ENCODE measurements at places on chromosomes 6 and 20.

DNA sequence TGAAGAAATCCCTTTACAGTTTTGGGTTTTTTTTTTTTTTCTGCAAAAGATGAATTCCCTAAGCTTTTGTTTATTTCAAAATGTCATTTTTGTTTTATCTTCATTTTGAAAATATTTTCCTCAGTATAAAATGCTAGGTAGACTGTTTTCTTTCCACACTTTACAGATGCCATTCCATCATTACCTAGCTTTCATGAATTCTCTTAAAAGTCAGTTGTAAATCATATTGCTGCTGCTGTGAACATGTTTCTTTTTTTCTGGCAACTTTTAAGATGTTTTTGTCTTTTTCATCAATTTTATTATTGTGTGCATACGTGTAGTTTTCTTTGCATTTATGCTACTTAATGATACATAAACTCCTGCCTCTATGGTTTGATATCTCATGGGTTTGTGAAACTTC, 168.3 kb downstream of the FAXC start:
- no peak for DNase-seq

GRCh38 chr20:43662943-43663655, 3.8 kb upstream of the MYBL2 start:
- DNase-seq: no peak

GRCh38 chr6:166361077-166361429, 18.7 kb upstream of the SFT2D1 start:
- DNase-seq: peak; percentile 82

DNA sequence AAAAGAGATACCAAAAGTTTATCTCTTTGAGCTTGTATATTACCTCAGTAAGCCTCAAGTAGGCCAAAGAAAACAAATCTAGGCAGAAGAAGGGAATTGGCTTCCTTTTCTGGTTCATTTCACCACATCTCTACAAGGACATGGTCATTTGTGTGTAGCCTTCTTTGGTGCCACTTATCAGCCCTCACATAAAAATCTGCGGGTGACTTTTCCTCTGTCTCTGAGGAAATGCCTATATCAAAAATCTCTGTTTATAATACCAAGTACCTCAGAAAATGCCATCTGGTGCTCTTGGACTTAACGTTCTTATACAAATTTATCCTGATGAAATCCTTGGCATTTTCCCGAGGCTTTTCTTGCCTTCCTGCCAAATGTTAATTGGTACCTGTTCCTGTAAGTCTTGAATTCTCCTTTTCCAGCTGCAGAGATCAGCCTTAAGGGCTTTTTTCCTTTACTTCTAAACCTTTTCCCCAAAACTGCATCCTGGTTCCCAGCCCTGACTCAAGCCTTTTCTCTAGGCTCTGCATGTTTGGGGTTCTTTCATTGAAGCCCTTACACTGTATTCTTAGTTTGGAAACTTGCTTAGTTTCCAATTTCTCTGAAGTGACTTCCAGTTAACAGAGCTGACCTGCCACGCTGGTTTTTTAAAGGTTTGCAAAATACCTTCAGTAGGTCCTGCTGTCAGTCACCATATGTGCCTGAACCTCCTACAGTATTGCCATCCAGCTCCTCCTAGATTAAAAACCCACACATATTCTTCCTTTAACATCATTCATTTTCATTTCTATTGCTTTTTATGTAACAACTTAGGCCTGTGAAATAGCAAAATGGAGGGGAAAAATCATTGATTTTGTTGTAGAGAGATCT, 191.2 kb upstream of the PREP start:
- DNase-seq: no peak

- no peak for DNase-seq
Observed at GRCh38 chr6:30960907-30961673, 20.3 kb downstream of the MUCL3 start.

GRCh38 chr20:44688053-44688625, 27.0 kb upstream of the CCN5 start:
- DNase-seq: no peak

GRCh38 chr6:10194816-10195672, 219.8 kb downstream of the TFAP2A start:
- no peak for DNase-seq

- no peak for DNase-seq
Observed at GRCh38 chr20:22723659-22724058, 139.3 kb upstream of the FOXA2 start.

- DNase-seq: no peak
Observed at GRCh38 chr6:42624601-42625000, 60.8 kb downstream of the UBR2 start.

GRCh38 chr20:58162986-58163385, 65.5 kb downstream of the ANKRD60 start:
- no peak for DNase-seq

- DNase-seq: no peak
Observed at GRCh38 chr6:108291091-108291490, 3.8 kb upstream of the AFG1L start.

GRCh38 chr6:33075208-33075567, 602 bp upstream of the HLA-DPB1 start:
- DNase-seq: no peak

DNA sequence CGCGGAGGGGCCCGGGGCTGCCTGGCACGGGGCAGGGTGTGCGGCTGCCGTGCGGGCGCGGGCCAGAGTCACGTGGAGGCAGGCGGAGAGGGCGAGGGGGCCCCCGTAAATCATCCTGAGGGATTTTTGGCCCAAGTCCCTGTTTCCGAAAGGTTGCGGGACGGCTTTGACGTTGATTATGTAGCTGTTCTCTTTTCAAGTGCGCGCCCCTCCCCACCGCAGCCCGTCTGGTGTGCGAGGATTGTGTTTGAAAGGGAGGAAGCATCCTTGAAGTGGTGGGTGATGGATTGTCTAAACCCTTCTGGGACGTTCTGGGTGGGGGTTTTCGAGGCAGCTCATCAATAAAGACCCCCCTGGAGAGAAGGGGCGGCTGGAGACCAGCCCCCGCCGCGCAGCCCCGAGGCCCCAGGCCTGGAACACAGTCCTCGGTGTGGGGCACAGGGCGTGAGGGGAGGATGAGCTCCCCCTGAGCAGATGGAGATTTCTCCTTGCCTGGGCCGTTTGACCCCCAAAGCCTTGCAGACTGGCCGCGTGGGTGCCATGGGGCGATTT, 7.0 kb upstream of the FOXF2 start:
- DNase-seq: no peak

DNA sequence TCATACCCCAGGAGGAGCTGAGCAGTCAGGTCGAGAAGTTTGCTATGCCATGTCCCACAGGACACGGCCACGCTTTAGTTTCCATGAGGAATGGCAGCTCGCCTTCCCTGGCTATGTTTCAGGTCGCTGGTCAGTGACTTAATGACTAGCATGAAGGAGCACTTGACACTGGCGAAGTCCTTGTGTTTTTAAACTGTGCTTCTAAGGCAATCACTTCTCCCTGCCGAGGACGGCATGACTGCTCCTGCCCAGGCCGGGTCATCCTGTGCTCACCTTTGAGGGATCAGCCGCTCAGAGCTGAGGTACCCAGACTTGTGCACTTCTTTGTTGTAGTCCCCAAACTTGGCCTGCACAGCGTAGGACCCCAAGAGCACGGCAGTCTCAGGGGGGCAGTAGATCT, 34.1 kb downstream of the EZR start:
- no peak for DNase-seq

GRCh38 chr20:2210646-2211552, 84.9 kb upstream of the TGM3 start:
- DNase-seq: no peak

DNA sequence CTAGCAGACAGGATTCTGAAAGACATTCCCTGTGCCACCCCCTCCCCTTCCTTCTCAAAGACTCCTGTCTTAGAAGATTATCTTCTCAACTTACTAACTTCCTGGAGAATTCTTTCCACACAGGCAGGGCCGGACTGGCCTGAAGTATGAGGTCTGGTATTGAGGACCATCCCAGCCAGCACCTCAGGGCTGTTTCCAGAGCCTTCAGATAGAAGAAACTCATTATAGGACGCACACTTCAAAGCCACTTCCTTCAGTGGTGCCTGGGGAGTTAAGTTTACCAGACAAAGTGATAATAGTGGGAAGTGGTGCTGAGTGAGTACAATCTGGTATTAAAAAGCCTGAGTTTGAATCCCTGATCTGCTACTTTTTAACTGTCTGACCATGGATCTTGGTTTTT, 15.6 kb downstream of the KCNS1 start:
- no peak for DNase-seq

- no peak for DNase-seq
Observed at GRCh38 chr6:157116426-157116825, 206.9 kb downstream of the TMEM242 start.

GRCh38 chr20:25389401-25389857, 1.2 kb downstream of the ABHD12 start:
- peak; percentile 42 for DNase-seq

- no peak for DNase-seq
Observed at GRCh38 chr20:45016089-45016671, 49.9 kb downstream of the STK4 start.

DNA sequence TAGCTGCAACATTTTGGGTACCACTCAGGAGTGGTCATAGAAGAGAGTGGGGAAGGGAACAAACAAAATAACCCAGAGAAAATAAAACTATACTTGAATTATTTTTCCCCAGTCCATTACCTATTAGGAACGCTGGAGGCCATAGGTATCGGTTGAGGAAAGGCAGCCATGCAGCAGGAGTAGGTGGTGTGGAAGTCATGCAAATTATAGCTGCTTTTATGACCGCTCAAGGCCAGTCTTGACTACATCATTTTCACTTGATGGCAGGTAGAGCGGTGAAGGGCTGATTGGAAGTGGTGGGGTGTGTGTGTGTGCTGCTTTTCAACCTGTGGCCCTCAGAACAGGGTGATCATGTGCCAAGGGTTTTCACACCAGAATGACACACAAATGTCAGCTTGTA, 36.5 kb upstream of the KIF13A start:
- no peak for DNase-seq

DNA sequence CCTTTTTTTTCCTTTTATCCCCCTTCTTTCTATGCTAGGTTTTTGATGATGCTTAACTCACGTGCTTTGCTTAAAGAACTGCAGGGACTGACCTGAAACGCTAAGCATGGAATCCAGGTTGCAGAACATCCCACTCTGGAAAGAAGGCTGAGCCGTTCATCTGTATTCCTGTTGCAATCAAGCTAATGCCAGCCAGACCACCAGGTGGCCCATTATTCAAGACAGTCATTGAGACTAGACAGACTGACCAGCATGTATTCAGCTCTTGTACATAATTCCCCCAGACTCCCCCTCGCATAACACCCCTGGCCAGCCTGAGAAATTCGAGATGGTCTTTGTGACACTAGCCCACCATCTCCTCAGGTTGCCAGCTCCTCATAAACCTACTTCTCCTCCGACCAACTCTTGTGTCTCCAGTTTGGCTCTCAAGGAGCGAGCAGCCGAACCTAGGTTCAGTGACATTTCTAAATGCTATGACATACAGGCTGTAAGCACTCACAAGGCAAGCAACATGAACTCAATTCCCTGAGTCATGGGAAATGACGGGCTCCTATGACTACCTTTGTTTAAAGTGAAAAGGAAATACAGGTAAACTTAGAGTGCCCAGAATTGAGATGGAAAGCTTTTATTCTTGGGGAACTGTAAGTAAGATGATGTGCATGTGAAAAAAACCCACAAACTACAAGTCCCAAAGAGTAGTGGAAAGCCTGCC, 309.3 kb upstream of the CDYL start:
- DNase-seq: no peak

- no peak for DNase-seq
Observed at GRCh38 chr6:88815491-88815890, 147.9 kb downstream of the RNGTT start.

DNA sequence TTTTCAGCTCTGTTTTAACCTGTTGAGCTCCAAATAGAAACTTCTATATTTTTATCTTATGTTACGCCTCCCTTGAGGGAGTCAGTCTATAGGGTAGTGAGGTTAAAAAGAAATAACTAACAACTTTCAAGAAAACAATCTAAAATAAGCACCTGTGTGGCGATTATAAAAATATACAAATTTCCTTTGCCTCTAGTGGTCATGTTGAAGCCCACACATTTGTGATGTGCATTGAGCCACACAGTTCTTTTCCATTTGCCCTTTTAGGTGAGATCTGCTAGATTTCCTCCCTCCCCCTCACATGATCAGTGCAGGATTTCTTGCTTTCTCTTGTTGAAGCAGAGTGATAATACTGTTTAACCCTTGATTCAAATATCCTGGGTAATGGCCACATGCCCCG, 84.2 kb downstream of the MYB start:
- DNase-seq: no peak

GRCh38 chr20:62606016-62606415, 36.3 kb upstream of the SLCO4A1 start:
- peak; percentile 32 for DNase-seq

DNA sequence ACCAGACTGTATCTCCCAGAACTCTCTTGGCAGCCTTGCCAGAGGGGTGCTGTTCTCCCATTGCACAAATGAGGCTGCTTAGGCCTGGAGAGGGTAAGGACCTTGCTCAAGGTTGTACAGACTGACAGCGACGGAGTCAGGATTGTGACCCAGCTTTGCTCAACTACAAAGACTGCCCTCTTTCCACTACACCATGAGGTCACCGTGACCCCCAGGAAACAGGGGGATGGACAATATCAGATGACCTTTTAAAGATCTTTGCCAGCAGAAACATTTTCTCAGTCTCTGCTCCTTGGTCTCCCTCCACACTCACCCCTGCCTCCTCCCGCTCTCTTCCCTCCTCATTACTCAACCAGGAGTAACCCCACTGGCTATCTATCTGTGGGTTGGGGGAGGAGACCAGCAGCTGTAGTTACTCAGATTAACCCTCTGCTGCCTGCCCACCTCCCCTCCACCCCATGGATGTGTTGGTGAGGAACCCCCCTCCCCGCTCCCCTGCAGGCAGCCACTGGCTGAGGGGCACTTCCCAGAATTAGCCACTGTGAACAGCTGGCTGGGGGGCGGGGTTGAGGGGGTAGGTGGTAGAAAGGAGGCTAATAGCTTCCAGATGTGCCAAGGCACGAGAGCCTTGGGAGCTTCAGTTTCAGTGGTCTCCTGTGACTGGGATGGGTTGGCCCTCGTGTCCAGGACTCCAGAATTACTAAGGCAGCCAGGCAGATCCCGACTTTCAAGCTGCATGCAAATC, 26.9 kb upstream of the MRPS18A start:
- no peak for DNase-seq

DNA sequence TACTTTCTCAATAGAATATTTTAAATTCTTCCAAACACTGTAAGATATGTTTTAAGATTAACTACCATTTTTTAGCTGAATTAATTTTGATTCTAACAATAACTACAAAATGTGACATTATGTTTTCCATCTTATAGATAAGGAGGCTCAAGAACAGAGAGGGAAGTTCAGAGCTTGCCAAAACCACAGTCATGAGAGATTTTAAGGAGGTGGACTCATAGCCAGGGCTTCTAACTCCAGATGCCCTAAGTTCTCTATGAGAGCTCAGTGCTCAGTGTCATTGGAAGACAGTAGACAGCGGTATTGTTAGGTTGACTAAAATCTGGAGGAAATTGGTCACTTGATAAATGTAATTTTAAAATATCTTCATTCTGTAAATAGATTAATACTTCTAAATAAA, 144.2 kb downstream of the PACRG start:
- no peak for DNase-seq
